ENCODE measurements at places on chromosomes 2 and 18. TPM values are rescaled to one million over a fixed set of nuclear protein-coding genes. Genes with fewer than 3 reads are reported as not detected.

DNA sequence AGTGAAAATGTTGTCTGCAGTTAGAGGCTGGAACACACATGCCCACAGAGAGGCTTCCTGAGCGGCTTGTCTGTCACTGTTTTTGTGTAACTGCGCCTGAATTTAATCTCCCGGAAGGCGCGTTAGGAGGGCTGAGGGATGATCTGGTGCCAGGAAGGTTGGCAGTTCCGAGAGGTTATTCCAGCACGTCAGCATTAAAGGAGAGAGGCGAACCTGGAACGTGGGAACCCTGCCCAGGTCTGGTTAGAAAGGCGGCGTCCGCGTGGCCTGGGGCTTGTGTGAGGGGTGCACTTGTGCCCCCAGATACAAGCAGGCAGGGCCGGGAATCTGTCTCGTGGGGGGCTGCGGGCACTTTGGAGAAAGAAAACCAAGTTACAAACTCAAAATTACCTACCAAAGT, 75.3 kb downstream of the NFATC1 start:
- DNase-seq: no peak

DNA sequence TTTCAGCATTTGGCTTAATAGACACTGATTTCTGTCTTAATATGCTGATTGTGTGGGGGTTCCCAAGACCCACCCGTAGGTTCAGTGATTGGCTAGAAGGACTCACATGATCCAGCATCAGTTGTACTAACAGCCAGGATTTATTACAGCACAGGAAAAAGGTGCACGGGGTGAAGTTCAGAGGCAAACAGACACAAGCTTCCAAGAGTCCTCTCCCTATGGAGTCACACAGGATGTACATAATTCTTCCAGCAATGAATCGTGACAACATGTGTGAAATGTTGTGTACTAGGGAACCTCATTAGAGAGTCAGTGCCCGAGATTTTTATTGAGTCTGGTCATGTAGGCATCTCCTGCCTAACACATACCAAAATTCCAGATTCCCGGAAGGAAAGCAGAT, 52.8 kb downstream of the GALNT1 start:
- DNase-seq: no peak

DNA sequence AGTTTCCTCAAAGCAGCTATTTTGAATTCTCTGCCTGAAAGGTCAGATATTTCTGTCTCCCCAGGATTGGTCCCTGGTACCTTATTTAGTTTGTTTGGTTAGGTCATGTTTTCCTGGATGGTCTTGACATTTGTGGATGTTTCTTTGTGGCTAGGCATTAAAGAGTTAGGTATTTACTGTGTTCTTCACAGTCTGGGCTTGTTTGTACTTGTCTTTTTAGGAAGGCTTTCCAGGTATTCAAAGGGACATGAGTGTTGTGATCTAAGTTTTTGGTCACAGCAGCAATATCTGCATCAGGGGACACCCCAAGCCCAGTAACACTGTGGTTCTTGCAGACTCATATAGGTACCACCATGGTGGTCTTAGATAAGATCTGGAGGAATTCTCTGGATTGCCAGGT, 11.8 kb downstream of the MYO3B start:
- no peak for DNase-seq

DNA sequence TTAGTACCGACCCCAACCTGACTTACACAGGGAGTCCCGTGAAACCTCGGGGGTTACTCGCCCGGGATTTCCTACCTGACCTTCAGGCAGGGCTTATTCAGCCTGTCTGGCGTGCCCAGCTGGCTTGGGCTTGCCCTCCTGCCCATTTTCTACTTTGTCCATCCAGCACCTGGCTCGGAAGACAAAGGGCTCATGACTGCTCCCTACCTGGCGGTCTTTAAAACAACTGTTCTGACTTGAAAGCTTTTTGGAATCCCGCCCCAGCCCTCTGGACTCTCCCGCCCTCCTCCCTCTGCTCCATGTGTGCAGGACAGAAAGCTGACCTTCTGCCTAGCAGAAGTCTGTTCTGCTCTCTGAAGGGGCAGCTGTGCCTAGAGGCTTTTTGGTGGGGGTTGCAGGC, 43.1 kb downstream of the ACKR3 start:
- no peak for DNase-seq

SLC11A1 gene
- total RNA-seq: 0.11 TPM

AMER3 gene
- total RNA-seq: not detected

GRCh38 chr2:71777946-71778345, 324.6 kb downstream of the DYSF start:
- DNase-seq: no peak

DNA sequence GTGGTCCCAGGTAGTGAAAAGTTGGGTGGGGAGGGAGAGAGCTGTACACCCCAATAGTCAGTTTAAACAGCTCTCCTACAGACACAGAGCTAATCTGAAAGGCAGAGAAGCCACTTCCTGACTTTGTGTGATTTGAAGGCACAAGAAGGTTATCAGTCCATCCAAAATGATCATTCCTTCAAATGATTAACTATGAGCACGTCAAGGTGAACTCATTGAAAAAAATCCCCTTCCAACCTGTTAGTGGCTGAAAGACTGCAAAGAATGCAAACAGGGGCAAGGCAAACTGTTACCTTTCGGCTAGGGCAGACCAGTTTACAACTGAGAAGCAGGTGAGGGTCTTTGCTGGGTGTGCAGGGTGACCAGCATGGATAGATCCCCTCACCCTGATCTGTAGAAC, 22.8 kb upstream of the APCDD1 start:
- no peak for DNase-seq

DNA sequence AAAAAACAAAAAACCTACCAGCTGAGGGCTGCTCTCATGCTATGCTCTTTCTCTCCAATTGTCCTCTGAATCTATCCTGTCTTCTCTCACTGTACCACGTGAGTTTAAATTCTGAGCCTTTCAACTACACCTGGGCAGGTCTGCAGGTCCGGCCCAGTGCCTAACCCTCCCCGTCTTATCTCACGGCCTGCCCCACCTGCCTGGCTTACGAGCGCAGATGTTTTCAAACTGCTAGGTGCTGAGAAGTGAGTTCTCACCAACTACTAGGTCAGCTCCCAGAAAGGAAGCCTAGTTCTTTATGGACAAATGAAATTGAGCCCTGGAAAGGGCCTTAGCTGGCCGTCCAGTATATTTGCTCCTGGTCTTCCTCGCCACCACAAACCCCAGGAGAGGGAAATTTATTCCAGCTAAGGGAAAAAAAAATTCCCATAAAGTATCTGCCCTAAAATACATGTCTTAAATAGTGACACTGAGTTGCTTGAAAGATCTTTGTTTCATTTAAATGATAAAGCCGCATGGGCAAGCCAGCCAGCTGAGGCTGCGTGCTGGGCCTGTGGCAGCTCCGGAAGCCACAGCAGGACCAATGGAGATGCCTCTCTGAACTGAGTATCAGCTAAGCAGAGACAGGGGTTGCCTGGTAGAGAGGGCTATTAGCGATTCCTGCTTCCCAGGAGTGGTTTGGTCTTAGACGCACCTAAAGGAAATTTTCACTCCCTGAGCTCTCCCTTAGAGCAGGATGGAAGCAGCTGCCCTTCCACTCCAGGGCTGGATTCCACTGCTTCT, 92.5 kb upstream of the NCK2 start:
- no peak for DNase-seq

- no peak for DNase-seq
Observed at GRCh38 chr2:134155134-134155533, 98.7 kb upstream of the MGAT5 start.

SLC35G4 gene
- not detected for total RNA-seq

DNA sequence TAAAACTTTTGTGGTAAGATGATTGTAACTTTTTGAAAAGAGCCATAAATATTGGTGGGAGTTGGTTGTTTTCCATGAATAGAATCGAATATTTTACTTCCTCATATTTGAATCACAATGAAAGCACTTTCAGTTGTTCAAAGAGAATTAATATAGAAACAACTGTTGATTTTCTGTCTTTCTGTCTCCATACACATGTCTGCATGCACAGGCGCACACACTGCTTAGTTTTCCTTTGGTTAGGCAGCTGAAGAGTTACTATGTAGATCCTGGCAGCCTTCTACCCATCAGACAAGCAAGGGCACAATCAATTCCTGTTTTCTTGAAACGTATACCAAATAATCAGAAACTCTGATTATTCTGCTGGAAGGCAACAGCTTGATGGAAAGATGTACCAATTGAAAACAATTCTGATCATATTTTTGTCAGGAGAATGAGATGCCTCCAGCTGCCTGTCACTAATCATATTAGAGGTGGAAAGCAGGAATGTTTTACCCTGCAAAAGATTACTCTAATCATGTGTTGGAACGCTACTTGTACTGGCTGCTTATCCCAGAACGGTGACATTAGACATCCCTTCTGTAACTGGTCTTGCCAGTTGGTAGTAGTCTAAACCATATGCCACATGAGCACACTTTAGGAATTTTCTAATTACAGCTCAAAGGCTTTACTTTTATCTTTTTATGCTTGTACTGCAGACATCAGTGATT, 24.0 kb downstream of the SPATS2L start:
- no peak for DNase-seq

CYP26B1 gene
- total RNA-seq: not detected

CYP20A1 gene
- total RNA-seq: 25.9 TPM

- DNase-seq: no peak
Observed at GRCh38 chr2:20138696-20139095, 86.2 kb downstream of the SDC1 start.

- no peak for DNase-seq
Observed at GRCh38 chr2:112006076-112006410, 49.0 kb upstream of the TMEM87B start.

DNA sequence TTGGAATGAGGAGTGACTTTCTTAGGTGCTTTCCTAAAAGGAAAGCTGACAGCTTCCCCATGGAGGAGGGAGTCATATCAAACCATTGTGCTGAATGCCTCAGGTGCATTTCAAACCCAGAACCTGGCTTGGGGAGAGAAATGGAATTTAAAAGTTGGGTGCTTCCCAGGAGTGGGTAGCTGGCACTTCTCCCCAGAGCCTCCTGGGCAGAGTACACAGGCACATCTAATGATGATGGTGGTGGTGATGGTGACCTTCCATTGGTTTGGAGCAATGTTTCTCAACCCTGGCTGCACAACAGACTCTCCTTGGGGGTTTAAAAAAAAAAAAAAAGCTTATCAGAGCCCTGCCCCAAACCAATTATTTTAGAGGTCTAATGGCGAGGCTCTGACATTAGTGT, 8.3 kb downstream of the FOSL2 start:
- DNase-seq: no peak

YPEL5 gene
- 23.4 TPM for total RNA-seq

DNA sequence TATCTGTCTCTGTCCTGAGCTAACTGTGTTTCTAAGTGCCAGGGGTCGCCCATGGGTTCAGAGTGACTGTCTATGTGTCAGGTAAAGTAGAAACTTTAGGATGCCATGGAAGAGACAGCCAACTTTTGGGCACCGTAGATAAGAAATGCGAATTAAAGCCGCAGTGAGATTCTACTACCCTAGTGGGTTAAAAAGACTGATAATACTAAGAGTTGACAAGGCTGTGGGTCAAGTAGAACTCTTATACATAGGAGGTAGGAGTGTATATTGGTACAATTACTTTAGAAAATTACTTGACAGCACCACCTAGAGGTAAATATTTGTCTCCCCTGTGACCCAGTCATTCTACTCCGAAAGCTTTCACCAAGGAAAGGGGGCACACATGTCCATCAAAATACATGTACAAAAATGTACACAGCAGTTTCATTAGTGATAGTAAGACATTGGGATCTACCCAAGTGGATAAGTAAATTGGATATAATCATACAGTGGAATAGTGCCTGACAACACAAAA, 371.3 kb downstream of the SLC4A3 start:
- DNase-seq: no peak

GRCh38 chr18:7020995-7021777, 96.4 kb downstream of the LAMA1 start:
- DNase-seq: no peak

DUSP19 gene
- 1.4 TPM for total RNA-seq

CNTNAP5 gene
- total RNA-seq: not detected

DNA sequence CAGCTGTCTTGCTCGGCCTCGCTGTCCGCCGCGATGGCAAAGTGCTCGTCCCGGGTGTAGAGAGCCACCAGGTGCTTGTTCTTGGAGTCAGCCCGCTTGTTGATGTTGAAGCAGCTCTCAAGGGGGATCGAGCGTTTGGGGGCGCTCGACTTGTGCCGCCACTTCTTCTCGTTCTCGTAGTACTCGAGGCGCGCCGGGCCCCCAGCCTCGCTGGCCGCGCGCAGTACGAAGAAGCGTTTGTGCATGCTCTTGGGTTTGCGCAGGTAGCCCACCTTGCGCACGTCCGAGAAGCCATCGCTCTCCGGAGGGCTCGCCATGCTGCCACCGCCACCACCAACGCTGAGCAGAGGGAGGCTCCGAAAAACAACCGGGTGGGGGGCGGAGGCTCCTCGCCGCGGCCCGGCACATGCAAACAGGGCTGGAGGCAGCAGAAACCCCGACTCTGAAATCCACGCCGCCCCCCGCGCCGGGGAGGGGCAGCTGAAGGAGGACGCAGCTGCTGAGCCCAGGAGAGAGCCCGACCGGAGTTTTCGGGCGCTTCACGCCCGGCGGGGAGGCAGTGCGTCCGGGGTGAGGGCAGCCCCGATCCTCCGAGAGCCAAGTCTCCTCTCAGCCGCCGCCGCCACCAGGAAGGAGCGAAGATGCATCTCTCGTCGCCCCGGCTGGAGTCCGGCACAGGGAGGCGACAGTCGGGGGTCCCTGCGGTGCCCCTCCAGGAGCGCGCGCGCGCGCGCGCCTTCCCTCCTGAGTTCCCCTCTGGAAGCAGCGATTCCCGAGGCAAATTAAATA, 1.0 kb downstream of the IRS1 start:
- DNase-seq: no peak

- no peak for DNase-seq
Observed at GRCh38 chr2:110997331-110998045, 123.2 kb upstream of the BCL2L11 start.

PRR30 gene
- total RNA-seq: not detected

- DNase-seq: no peak
Observed at GRCh38 chr2:234881413-234882241, 70.2 kb upstream of the SH3BP4 start.

GRCh38 chr2:43233218-43234212, 7.1 kb upstream of the ZFP36L2 start:
- DNase-seq: no peak

NBEAL1 gene
- total RNA-seq: 19.2 TPM

All from natural killer cell treated with Interleukin-12 subunit alpha and Interleukin-12 subunit beta and Interleukin-15 and Interleukin-18, amount 100 ng/mL, for 72 hours (primary cell).